ENCODE measurements at places on chromosomes 5 and 9. TPM values are rescaled to one million over a fixed set of nuclear protein-coding genes. Genes with fewer than 3 reads are reported as not detected.

SLC4A9 gene
- not detected for total RNA-seq

XRCC4 gene
- 11.8 TPM for total RNA-seq

DNAH5 gene
- 0.67 TPM for total RNA-seq

SH3PXD2B gene
- total RNA-seq: 24.1 TPM

SLC6A7 gene
- not detected for total RNA-seq

All from bronchus fibroblast of lung (primary cell).